NCI-H2081 treated with DMSO at 0.1 percent for 48 hours (cell line): ENCODE measurements at places on chromosomes 4 and X.

DNA sequence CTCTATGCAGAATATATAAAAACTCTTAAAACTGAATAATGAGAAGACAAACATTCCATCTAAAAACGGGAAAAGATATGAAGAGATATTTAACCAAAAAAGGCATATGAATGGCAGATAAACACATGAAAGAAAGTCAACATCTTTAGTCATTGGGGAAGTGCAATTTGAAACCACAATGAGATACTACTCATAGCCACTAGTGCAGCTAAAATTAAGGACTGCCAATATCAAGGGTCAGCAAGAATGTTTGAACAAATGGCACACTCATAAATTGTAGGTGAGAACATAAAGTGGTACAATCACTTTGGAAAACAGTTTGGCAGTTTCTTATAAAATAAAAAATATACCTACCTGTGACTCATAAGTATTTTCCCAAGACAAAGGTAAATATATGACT, 534.9 kb upstream of the DIPK2B start:
- DNase-seq, result no peak

DNA sequence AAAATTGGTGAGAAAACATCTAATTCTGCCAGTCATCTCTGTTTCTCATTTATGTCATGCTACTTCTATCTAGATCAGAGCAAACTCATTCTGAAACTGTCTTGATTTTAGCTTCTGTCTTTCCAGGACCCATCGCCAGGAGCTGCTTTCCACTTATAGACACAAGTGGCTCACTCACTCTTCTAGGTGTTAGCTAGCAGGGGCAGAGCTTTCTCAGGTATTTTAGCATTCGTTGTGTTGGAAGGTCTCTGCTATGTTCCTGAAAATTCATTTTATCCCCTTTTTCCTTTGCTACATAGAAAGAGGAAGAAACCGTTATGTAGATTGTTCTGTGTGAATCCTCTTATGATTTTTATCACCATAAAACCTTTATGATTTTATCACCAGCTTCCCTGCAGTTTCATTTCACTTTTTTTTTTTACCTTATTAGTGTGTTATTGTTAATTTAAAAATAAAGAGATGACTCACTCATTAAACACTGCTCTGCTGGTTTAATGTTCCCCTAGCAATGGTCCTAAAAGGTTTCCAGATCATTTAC, 246.6 kb upstream of the AADAT start:
- no peak for DNase-seq

- no peak for DNase-seq
These were observed 19.0 kb upstream of the GPC4 start for GRCh38 chrX:133434197-133434820.

- no peak for DNase-seq
These were observed 73.9 kb downstream of the KDR start for GRCh38 chr4:55051532-55051931.

GRCh38 chr4:70586841-70587240, 5.2 kb upstream of the AMBN start:
- DNase-seq, result no peak

DNA sequence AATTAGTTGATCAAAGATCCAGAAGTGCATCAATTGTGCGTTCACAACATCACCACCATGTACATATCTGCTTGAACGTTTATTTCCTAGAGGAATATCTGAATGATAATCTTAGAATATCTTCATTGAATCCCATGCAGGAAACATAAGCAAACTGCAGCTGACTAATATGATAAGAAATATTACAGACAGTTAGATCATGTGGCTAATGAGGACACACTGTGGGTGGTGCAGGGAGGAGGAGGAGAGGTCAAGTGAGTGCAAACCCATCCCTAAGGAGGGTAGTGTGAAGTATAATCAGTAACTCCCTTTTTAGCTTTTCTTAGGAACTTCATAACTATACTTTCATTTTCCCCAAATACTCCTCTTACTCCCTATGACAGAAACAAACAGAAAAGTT, 58.3 kb upstream of the HPGD start:
- DNase-seq, result no peak

- no peak for DNase-seq
These were observed 84.7 kb downstream of the ARHGAP10 start for GRCh38 chr4:147816382-147817254.
